Fibroblast of skin of scalp (primary cell): ENCODE measurements at places on chromosomes 6 and 20.
A peak's percentile ranks its signal among the peaks of the same experiment; 100 is the strongest.

GRCh38 chr6:29953686-29954085 lies 11.4 kb downstream of the HLA-A start:
- no peak for DNase-seq

DNA sequence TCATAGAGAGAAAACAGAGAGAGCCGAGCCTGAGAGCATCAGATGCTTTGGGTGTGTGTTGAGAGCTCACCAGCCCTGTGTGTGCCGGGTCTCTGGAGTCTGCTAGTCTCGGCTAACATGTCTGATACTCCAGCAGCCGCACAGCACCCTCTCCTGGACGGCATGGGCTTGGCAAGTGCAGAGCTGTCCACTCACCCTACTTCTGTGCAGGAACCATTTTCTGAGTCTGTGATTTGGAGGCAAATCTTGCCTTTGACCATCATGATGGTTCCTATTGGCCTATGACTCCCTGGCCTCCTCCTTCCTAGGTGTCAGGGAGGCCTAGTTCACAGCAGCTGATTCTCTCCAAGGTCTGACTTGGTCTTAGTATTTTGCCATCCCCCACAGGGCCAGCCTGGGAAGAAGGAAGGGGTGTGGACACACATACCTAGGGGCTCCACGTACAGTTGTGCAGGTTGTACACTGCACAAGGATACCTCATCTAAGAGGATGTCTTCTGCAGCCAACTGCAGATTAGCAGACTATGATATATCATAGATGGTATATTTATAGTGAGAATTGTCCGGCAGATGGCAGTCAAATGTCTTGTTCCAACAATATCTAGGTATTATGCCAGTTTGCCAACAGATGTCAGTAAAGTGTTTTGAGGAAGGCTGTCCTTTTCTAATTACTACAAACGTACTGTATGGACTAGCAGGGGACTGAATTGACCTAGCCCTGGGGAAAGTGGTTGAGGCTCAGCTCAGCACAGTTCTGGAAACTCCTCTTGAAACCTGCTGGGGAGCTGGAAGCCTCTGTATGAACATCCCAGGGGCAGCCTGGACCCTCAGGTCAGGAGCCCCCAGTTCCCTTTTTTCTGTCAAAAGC lies 13.0 kb downstream of the FGD2 start:
- DNase-seq: peak; percentile 89

GRCh38 chr6:79782792-79783580 lies 151.9 kb downstream of the SH3BGRL2 start:
- DNase-seq: no peak

DNA sequence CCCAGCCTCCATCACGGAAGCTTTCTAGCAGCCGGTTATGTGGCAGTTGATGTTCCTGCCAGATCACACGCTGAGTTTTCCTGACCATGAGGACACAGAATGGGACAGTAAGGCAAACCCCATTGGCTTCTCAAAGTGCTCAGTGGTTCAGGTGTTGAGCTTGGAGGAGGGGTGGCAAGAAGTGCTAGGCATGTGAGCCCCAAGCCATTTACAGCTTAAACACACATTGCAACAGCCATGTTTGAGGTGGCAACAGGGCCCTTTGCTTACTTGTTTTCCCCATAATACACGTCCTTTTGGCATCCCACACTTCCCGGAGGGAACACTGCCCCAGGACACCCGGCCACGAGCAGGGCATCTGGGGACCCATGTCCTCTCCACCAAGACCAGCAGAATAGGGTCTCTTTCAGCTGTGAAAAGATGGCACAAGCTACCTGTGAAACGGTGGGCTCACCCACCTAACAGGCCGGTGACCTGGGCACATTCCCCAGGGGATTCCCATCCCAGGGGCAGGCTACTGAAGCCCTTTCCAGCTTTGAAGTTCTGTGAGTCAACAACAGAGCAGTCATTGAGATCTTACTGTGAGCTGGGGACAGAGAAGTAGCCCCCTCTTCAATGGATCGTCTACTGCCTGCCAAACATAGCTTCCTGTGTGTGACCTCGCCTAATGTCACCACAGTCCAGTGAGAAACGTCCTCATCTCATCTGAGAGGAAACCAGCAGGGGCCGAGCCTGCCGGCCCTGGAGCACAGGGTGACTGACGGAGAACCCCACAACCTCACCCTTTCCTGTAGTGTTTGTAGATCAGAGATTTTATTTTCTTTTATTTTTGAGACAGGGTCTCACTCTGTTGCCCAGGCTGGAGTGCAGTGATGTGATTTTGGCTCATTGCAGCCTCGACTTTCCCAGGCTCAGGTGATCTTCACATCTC lies 4.0 kb upstream of the TLDC2 start:
- DNase-seq: no peak

DNA sequence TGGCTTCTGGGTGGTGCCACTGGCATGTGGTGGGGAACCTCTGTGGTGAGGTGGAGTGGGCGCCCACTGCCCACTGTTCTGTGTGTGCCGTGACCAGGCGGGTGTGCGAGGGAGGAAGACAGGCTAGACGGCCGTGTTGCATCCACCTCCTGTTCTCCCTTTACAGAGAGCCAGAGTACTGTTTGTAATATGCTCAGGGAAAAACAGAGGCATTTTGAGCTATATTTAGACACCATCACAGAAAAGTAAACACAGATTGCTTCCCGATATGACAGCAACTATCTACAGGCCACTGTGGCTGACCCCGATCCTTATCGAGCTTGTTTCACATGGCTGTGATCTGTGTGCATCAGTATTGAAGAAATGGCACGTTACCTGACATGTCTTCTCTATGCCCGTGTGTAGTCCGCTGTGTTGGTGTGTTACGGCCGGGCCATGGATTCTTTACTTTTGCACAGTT lies 45.6 kb downstream of the ARID1B start:
- no peak for DNase-seq

DNA sequence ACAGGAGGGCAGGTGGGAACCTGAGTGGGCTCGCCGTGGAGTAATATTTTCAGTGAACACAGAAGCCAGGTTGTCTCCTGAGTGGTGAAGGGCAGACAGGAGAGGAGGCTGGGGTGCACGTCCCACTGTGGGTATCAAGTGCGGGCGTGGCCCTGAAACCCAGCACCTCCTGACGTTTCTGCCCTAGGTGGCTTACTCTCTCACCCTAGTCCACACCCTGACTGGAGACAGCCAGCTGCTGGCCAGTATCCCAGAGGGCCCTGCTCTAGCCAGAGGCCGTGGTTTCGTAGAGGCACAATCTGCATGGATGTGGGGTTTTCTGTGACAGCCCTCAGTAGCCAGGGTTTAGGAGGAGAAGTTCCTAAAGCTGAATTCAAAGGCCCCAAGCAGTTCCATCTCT lies 86.7 kb downstream of the TRERF1 start:
- DNase-seq: no peak

DNA sequence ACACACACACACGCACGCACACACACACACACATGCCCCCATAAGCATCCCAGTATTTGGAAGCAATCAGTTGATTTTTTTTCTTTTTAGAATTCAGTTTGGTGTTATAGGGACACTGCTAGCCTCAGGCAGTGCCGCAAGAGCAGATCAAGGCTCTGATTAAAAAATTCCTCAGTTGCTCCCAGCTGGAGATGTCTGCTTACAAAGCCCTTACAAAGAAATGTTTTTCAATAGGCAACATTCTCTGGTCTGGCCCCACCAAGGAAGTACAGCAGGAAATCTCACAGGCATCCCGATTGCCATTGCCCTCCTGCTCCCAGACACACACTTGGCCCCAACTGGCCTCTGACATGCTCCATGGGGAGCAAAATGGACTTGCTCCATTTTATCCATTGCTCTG lies 22.9 kb upstream of the CD83 start:
- no peak for DNase-seq

- DNase-seq: no peak
Observed at GRCh38 chr6:168609914-168610490, 169.0 kb downstream of the SMOC2 start.

GRCh38 chr6:43368259-43369160 lies 937 bp downstream of the ZNF318 start:
- DNase-seq: peak; percentile 47

DNA sequence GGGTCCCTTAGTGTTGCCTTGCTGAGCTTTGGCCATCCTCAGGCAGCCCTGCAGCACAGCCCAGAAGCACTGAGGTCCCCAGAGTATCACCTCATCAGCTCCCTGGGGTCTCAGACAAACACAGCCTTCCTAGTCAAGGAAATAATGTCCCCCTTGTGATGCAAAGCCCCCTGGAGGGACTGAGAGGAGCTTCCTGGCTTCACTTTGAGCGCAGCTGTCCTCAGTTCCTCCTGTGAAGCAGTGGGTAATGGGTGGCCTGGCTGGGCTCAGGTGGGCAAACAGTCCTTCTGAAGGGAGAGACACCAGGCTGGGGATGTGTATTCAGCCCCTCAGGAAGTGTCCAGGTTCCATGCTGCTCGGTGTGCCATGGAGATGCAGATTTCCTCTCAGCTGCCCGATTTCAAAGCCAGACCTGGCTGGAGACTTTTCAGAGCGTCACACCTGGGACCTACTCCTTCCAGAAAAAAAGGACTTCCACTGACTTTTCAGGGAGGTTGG lies 79.2 kb upstream of the FOXA2 start:
- no peak for DNase-seq
